Activated naive CD4-positive, alpha-beta T cell treated with anti-CD3 and anti-CD28 coated beads for 36 hours (primary cell): ENCODE measurements at places on chromosomes 16 and 17. TPM values are rescaled to one million over a fixed set of nuclear protein-coding genes. Genes with fewer than 3 reads are reported as not detected.

Gene C16orf96
- total RNA-seq, result 0.07 TPM

Gene DPEP2NB
- total RNA-seq, result not detected

Gene SULT1A2
- total RNA-seq, result 0.40 TPM

Gene TMEM88
- 1.5 TPM for total RNA-seq

Gene IGF2BP1
- 0.60 TPM for total RNA-seq

Gene GPRC5B
- total RNA-seq, result 0.55 TPM

Gene CDRT15L2
- total RNA-seq, result not detected

Gene HIC1
- total RNA-seq, result 14.8 TPM

Gene C16orf87
- total RNA-seq, result 13.4 TPM

Gene HOXB8
- not detected for total RNA-seq

Gene DOC2B
- 0.14 TPM for total RNA-seq

Gene KRT31
- total RNA-seq, result not detected

Gene C16orf54
- 11.4 TPM for total RNA-seq

Gene TAF1C
- total RNA-seq, result 66.2 TPM

Gene DYNLRB2
- not detected for total RNA-seq

Gene GPR179
- total RNA-seq, result 0.02 TPM

Gene CRHR1
- total RNA-seq, result not detected

Gene TBC1D16
- 19.0 TPM for total RNA-seq

Gene TBC1D28
- total RNA-seq, result not detected

Gene LRRC36
- not detected for total RNA-seq

Gene DHX40
- 15.3 TPM for total RNA-seq

Gene KRT222
- not detected for total RNA-seq

Gene CDRT4
- total RNA-seq, result 1.0 TPM

Gene ZNF19
- total RNA-seq, result 1.6 TPM

Gene DHRS13
- 20.1 TPM for total RNA-seq

Gene TMC8
- 110 TPM for total RNA-seq

Gene PRAC1
- total RNA-seq, result not detected

Gene CIBAR2
- total RNA-seq, result not detected

Gene KRTAP3-2
- not detected for total RNA-seq

Gene HBA2
- 0.62 TPM for total RNA-seq

Gene ASPA
- total RNA-seq, result 0.29 TPM

Gene ALOX12
- total RNA-seq, result not detected

Gene MRPL45
- 60.8 TPM for total RNA-seq

Gene TBX2
- not detected for total RNA-seq

Gene PTX4
- not detected for total RNA-seq

Gene DUSP3
- total RNA-seq, result 13.5 TPM

Gene FAM234A
- total RNA-seq, result 25.9 TPM

Gene TAT
- total RNA-seq, result not detected

Gene LLGL2
- 6.2 TPM for total RNA-seq

Gene NLRC3
- total RNA-seq, result 14.4 TPM
